Endodermal cell (in vitro differentiated cells): ENCODE measurements at places on chromosomes 6 and 20.

DNA sequence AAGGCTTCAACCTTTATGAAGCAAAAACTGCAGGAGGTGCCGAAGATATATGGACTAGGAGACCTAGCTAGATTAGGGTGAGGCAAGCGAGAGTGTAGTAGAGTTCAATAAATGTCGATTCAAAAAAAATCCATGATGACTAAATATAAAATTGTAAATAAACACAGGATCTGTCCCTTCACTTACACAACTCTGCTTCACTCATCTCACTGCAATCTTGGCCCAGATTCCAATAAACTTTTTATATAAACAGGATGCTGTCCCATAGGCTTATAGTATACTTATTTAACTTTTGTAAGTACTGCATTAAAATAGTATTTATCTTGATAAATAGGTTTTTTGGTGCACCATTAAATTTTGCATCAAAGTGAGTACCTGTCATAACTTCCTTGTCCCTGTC, 648.4 kb upstream of the NRSN1 start:
- no peaks in the 10 kb centered on the region for H3K4me1 ChIP-seq
- H3K27ac ChIP-seq: no peak overlapping the region
- H3K36me3 ChIP-seq: no peaks in the 10 kb centered on the region
- DNase-seq: no peak
- H3K27me3 ChIP-seq: no peaks in the 10 kb centered on the region

GRCh38 chr6:34232901-34233300, 3.8 kb upstream of the HMGA1 start:
- no peak overlapping the region for H3K4me3 ChIP-seq
- no peaks in the 10 kb centered on the region for H3K36me3 ChIP-seq
- peaks cover 4% of the 10 kb centered on the region for H3K4me1 ChIP-seq
- no peaks in the 10 kb centered on the region for H3K27me3 ChIP-seq
- H3K27ac ChIP-seq: no peak overlapping the region

DNA sequence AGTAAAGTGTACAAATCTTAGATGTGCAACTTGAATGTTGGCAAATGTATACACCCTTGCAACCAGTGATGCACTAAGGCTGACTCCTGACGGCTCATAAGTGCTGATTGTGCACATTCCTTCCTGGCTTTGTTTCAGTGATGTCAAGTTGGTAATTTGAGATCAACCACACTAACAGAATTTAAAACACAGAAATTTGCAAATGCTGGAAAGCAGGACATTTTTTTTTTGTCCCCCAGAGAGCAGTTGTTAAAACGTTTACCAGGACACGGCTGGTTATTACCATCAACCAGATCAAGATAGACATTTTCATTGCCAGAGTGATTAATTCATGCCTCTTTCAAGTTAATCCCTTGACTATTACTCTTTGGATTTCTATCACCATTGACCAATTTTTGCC, 735.6 kb downstream of the RFPL4B start:
- no peaks in the 10 kb centered on the region for H3K36me3 ChIP-seq
- no peak overlapping the region for H3K4me3 ChIP-seq
- H3K27me3 ChIP-seq: no peaks in the 10 kb centered on the region
- no peaks in the 10 kb centered on the region for H3K4me1 ChIP-seq
- no peak for DNase-seq

GRCh38 chr6:135603249-135603648, 105.7 kb upstream of the AHI1 start:
- H3K4me3 ChIP-seq: no peak overlapping the region
- no peak overlapping the region for H3K27ac ChIP-seq
- H3K4me1 ChIP-seq: peaks cover 4% of the 10 kb centered on the region

- no peaks in the 10 kb centered on the region for H3K4me1 ChIP-seq
- no peaks in the 10 kb centered on the region for H3K27me3 ChIP-seq
- no peak for DNase-seq
Measured at GRCh38 chr20:4691753-4692152, 30.0 kb upstream of the PRND start.

- peaks cover 3% of the 10 kb centered on the region for H3K4me1 ChIP-seq
- peaks cover 15% of the 10 kb centered on the region for H3K27me3 ChIP-seq
- no peak overlapping the region for H3K4me3 ChIP-seq
Measured at GRCh38 chr20:36065427-36065998, 89.0 kb upstream of the EPB41L1 start.

DNA sequence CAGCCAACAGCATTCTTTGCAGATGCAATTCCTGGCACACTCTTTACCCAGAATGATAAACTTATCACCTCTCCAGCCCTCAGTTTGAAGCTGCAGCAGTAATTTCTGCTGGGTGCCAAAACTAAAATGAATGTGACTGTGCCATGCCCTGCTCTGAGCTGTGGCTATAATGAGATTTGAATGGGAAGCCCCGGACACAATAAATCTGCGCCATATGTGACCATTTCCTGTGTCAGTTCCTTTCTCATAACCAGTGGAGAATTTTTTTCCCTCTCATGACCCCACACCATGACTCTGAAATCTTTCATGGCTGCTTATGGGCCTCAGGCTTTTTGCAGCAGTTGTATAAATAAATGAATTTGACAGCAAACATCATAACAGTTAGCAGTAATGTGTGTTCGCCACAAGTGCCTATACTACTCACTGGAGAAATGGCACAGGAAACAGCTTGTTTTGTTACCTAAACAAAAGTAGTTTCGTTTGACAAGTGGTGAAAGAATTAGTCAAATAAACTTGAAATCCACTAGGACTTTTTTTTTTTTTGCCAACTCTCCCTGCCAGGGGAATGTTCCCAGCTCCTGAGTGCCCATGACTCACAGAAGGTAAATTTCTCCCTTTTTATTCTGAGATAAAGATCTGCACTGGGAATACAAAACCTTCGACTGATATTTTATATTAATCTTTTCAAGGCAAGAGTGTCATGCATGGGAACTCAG, 408.4 kb downstream of the PKHD1 start:
- no peak for DNase-seq
- H3K27me3 ChIP-seq: no peaks in the 10 kb centered on the region
- no peak overlapping the region for H3K4me3 ChIP-seq
- no peak overlapping the region for H3K27ac ChIP-seq
- H3K36me3 ChIP-seq: no peaks in the 10 kb centered on the region
- peaks cover 6% of the 10 kb centered on the region for H3K4me1 ChIP-seq

- no peaks in the 10 kb centered on the region for H3K27me3 ChIP-seq
- H3K4me3 ChIP-seq: no peak overlapping the region
- H3K36me3 ChIP-seq: no peaks in the 10 kb centered on the region
- no peak overlapping the region for H3K27ac ChIP-seq
- DNase-seq: no peak
Measured at GRCh38 chr20:49786196-49786595, 26.4 kb upstream of the SLC9A8 start.

GRCh38 chr20:54356801-54357200, 118.6 kb upstream of the DOK5 start:
- no peak overlapping the region for H3K27ac ChIP-seq
- DNase-seq: no peak
- no peaks in the 10 kb centered on the region for H3K4me1 ChIP-seq

DNA sequence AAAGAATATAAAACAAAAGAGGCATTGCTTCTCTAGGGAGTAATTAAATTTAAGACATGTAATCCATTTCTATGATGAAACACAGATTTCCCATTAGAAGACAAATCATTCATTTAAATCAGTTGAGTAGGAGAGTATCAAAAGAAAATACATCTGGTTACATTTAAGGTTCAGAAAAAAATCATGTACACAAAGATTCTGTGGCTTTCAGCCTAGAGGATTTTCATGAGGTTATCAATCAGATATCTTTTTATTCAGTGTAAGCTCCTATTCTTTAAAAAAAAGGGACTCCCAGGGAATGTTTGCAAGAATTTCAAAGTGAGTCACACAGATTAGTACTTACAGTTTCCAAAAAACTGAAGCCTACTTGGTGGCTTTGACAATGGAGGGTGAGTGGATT, 24.9 kb downstream of the COL21A1 start:
- no peaks in the 10 kb centered on the region for H3K27me3 ChIP-seq
- H3K27ac ChIP-seq: no peak overlapping the region
- no peak for DNase-seq
- no peaks in the 10 kb centered on the region for H3K36me3 ChIP-seq
- H3K4me1 ChIP-seq: no peaks in the 10 kb centered on the region

GRCh38 chr6:138677538-138677937, 96.0 kb upstream of the CCDC28A start:
- no peak overlapping the region for H3K27ac ChIP-seq
- no peaks in the 10 kb centered on the region for H3K27me3 ChIP-seq
- H3K4me1 ChIP-seq: no peaks in the 10 kb centered on the region
- H3K4me3 ChIP-seq: no peak overlapping the region
- H3K36me3 ChIP-seq: no peaks in the 10 kb centered on the region
- no peak for DNase-seq

DNA sequence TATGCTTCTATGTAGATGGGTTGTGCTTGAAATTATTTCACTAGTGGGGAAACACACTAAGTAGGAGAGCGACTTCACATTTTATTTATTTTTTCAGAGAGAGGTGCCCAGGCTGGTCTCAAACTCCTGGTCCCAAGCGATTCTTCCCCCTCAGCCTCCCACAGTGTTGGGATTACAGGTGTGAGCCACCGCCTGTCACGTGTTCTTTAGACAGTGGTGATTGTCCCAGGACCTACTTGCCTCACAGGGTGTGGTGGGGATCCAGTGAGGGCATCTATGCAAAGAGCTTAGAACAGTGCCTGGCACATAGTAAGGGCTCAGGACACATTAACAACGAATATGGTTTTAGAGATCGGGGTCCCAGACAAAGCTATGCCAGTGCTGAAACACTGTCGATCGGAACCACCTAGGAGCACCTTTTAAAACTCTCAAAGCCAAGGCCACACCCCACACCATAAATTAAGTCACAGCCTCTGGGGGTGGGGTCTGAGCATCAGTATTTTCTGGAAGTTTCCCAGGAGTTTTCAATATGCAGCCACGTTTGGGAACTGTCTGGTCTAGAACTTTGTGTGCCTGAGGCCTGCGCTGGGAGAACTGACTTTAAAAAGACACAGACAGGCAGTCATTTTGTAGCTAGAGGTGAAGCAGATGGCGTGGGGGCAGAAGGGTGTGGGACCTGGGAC, 4.8 kb upstream of the BCAS4 start:
- no peaks in the 10 kb centered on the region for H3K27me3 ChIP-seq
- no peak overlapping the region for H3K4me3 ChIP-seq
- no peak for DNase-seq
- no peak overlapping the region for H3K27ac ChIP-seq
- H3K4me1 ChIP-seq: no peaks in the 10 kb centered on the region
